ENCODE measurements at places on chromosomes 16 and 17.
A peak's percentile ranks its signal among the peaks of the same experiment; 100 is the strongest.

GRCh38 chr16:55145771-55146603 is 178.0 kb upstream of the IRX6 start:
- DNase-seq, result no peak

GRCh38 chr17:76643553-76644148 is at the start of gene ST6GALNAC1:
Gene ST6GALNAC1, minus strand, starts transcription at chr17:76643757. Its CDS starts 119 bp downstream, at chr17:76643638.
- DNase-seq, result no peak

GRCh38 chr16:28131181-28131580 is 67.7 kb upstream of the GSG1L start:
- no peak for DNase-seq

- no peak for DNase-seq
Measured at GRCh38 chr16:66026211-66026610, 340.3 kb upstream of the CDH5 start.

- no peak for DNase-seq
Measured at GRCh38 chr17:38326996-38327792, 16.6 kb downstream of the GPR179 start.

- DNase-seq, result peak; percentile 16
Measured at GRCh38 chr17:57085448-57086068, 512 bp downstream of the AKAP1 start.

GRCh38 chr17:2074919-2075318 is 20.0 kb downstream of the HIC1 start:
- no peak for DNase-seq

DNA sequence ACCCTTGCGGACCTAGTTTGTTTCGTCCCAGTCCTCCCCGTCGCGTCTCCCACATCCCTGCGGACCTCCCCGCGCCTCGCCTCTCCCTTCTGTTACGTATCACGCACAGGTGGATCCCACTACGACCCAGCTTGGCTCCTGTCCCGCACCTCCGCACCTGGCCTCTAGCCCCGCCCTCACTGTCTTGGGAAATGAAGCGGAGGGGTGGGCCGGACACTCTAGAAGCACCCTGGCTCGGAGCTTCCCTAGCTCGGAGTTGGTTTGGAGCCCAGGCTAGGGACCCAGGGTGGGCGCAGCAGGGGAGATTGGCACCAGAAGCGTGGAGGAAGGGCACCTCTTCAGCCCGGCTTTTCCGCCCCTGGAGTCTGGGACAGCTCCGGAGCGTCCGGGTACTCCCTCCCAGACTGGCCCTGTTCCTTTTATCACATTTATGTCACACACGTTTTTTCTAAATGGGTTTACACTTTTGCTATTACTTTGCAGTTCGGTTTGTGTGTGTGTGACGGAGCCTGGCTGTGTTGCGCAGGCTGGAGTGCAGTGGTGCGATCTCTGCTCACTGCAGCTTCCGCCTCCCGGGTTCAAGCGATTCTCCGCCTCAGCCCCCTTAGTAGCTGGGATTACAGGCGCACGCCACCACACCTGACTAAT is 1.4 kb upstream of the CEMP1 start:
- peak; percentile 55 for DNase-seq

- no peak for DNase-seq
Measured at GRCh38 chr16:71249399-71249798, 18.9 kb upstream of the HYDIN start.

GRCh38 chr16:4859900-4860255 is 12.6 kb downstream of the UBN1 start:
- DNase-seq, result no peak

DNA sequence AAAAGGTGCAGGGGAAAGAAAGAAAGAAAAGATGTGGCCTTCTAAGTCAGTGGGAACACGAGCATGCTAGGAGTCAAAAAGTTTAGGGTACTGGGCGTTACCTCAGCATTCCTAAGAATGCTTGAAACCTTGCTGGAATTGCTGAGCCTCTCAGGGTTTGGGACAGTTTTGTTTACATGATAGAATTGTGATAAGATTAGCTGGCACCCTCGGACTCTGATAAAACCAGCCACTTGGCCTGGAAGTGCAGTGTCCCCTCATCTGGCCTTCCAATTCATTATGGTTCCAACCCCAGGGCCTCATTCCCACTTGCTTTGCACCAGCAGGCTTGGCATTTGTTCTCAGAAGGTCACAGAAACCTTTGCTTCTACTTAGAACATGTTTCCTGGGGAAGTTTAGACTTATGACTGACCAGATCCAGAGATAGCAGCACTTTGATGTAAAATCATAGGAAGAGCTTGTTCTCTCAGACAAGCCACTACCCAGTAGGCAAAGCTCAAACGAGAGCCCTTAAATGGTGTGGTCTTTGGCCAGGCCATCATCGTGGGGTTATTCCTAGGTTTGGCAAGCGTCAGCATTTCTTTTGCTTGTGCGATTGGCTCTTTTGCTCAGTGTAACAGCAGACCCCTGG is 8.0 kb downstream of the SGF29 start:
- DNase-seq, result no peak

DNA sequence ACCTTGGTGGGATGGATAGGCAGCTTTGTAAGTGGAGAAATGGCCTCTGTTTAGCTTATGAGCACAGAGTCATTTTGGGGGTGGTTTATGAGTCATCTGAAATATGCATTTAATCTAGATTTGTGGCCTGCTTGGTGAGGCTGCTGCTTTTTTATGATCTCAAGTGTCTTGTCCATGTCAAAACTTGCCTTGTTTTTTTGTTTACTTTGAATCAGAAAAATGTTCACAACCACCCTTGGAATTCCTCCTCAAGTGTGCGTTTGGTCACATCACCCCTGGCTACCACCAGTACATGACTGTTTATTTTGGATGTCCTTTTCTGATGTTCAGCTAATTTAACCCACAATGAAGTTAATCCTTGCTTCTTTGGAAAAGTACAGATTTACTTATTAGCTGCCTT is 64.6 kb downstream of the FTO start:
- no peak for DNase-seq

All from stimulated activated CD4-positive, alpha-beta T cell treated with anti-CD3 and anti-CD28 coated beads, TNF-alpha, amount 100 ng/mL, for 24 hours (primary cell).